ENCODE measurements at places on chromosomes 2 and 18. TPM values are rescaled to one million over a fixed set of nuclear protein-coding genes. Genes with fewer than 3 reads are reported as not detected.

DNA sequence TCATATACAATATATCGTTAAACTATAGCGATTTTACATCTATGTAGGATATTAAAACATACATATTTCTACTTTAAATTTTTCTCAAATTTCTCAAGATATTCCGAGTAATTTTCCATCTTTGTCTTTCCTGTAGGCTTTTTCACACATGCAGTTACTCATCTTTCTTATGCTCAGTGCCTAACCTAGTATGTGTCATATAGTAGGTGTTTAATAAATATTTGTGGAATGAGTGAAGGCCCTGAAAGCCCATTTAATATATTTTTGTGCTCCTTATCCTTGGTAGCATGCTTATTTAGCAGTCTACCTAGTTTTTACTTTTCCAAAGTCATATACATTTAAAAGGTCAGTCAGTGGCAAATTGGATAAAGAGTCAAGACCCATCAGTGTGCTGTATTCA is 67.3 kb downstream of the ITGB6 start:
- H3K27ac ChIP-seq: no peak overlapping the region
- H3K4me1 ChIP-seq: no peaks in the 10 kb centered on the region
- no peaks in the 10 kb centered on the region for H3K27me3 ChIP-seq

GRCh38 chr2:23383100-23383499 is 1.9 kb upstream of the KLHL29 start:
- no peak overlapping the region for H3K4me3 ChIP-seq
- peaks cover 40% of the 10 kb centered on the region for H3K27me3 ChIP-seq
- no peak overlapping the region for H3K27ac ChIP-seq
- DNase-seq: no peak

DNA sequence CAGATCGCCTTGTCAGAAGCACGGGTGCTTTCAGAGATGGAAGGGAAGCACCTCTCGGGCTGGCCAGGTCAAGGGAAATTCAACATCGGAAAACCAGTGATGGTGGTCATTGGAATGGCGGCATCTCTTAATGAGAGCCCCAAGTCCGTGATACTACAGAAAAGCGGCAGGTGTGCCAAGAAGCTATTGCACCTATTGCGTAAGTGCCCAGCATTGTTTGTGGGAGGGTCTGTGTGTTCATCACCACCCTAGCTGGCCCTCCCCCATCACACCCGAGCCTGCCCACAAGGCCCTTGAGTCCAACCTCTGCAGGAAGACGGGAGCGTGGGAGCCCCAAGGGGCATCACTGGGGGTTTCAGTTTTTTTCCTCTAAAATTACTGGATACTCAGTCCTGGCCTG is 100.7 kb downstream of the DGKD start:
- no peak overlapping the region for H3K4me3 ChIP-seq
- no peak for DNase-seq
- peaks cover 100% of the 10 kb centered on the region for H3K36me3 ChIP-seq
- H3K27me3 ChIP-seq: no peaks in the 10 kb centered on the region

- peaks cover 11% of the 10 kb centered on the region for H3K4me1 ChIP-seq
- H3K4me3 ChIP-seq: no peak overlapping the region
- H3K27ac ChIP-seq: no peak overlapping the region
- DNase-seq: no peak
These were observed 273.0 kb upstream of the ID2 start for GRCh38 chr2:8408560-8409460.

Gene E2F6
- 15.5 TPM for total RNA-seq

DNA sequence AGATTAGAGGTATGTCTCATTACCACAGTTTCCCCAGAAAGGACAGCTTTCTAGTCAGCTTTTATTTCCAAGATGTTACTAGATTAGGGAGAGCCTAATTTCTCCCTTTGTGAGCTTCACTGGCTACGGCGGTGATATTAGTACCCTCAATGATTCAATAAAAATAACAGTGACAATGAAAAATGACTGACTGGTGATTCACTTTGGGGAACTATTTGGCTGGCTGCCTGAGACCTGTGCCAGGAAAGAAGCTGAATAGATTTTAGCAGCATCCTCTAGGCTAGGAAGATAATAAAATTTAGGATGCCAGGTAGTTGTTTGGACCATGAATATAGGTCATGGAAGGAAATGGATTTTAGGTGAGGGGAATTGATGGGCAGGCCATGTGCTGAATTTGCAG is 178.7 kb downstream of the FMNL2 start:
- DNase-seq: peak; percentile 25
- no peak overlapping the region for H3K27ac ChIP-seq
- H3K4me1 ChIP-seq: no peaks in the 10 kb centered on the region
- H3K4me3 ChIP-seq: no peak overlapping the region
- no peaks in the 10 kb centered on the region for H3K36me3 ChIP-seq

GRCh38 chr2:55490554-55490953 is 29.0 kb upstream of the CFAP36 start:
- no peak overlapping the region for H3K4me3 ChIP-seq
- no peak overlapping the region for H3K27ac ChIP-seq
- DNase-seq: peak; percentile 43
- H3K27me3 ChIP-seq: no peaks in the 10 kb centered on the region

- H3K36me3 ChIP-seq: peaks cover 83% of the 10 kb centered on the region
- no peak overlapping the region for H3K27ac ChIP-seq
- H3K4me1 ChIP-seq: peaks cover 7% of the 10 kb centered on the region
- no peaks in the 10 kb centered on the region for H3K27me3 ChIP-seq
- no peak overlapping the region for H3K4me3 ChIP-seq
These were observed 15.8 kb downstream of the RIOK3 start for GRCh38 chr18:23468753-23469459.

Gene DNAJB2
- total RNA-seq: 70.3 TPM

GRCh38 chr2:44902217-44903137 is 39.0 kb upstream of the SIX3 start:
- peaks cover 86% of the 10 kb centered on the region for H3K27me3 ChIP-seq
- DNase-seq: no peak
- no peak overlapping the region for H3K27ac ChIP-seq
- no peaks in the 10 kb centered on the region for H3K4me1 ChIP-seq

DNA sequence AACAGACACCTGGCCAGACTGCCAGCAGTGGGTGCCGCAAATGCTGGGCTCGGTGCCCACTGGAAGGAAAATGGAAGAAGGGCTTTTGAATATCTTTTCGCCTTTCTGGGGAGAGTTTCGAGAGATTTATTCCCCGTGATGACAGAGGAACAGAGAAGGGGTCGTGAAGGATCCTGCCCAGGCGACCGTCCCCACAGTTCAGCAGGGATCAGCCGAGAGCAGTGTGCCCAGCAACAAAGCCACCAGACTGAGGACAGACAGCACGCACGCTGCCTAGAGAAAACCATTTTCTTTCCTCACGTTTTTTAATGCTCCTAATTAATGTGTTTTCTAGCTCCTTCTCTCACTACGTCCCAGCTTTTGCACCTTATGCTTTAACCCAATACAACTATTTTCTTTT is 47.7 kb downstream of the XRCC5 start:
- H3K27ac ChIP-seq: no peak overlapping the region
- no peaks in the 10 kb centered on the region for H3K27me3 ChIP-seq
- H3K4me1 ChIP-seq: no peaks in the 10 kb centered on the region
- H3K4me3 ChIP-seq: no peak overlapping the region
- DNase-seq: no peak
- H3K36me3 ChIP-seq: peaks cover 6% of the 10 kb centered on the region

DNA sequence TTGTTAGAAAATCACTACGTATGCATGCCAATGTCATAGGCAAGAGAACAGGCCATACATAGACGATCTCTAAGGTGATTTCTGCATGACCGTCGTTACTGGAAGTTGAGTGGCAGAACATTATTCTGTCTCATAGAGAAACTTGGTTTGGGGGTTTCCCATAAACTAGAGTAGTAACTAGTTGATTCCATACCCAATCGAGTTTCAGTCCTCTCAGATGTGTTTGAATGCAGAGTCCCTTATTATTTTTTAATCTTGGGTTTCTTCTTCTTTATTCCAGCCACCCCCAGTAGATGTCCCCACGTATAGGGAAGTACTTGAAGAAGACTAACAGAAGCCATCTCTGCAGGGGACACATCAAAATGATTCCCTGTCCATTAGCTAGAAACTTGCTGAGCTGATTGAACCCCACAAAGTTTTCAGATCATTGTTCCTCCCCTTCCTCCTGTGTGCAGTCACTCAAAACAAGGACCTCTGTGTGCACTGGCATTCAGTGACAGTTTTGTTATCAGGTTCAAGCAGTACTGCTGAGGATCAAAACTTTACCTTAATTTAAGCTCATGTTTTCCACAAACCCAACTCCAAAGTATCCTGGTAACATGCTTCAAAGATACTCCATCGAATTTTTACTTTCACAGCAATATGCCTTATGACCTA is 68.4 kb upstream of the CDCA7 start:
- no peak overlapping the region for H3K4me3 ChIP-seq
- H3K27me3 ChIP-seq: no peaks in the 10 kb centered on the region
- DNase-seq: no peak
- H3K27ac ChIP-seq: no peak overlapping the region
- H3K4me1 ChIP-seq: no peaks in the 10 kb centered on the region

Data from heart right ventricle (tissue), 16 donors.